Liver (tissue), 10 donors: ENCODE measurements at places on chromosomes 2 and 18. TPM values are rescaled to one million over a fixed set of nuclear protein-coding genes. Genes with fewer than 3 reads are reported as not detected.

Gene GALNT13
- total RNA-seq = not detected

Gene PID1
- total RNA-seq = 52.0 TPM

Gene MAP4K3
- total RNA-seq = 14.5 TPM

Gene ZNF142
- total RNA-seq = 6.0 TPM

Gene MREG
- 2.4 TPM for total RNA-seq

Gene HK2
- total RNA-seq = 3.5 TPM

Gene TUBA3E
- not detected for total RNA-seq

Gene HDAC4
- total RNA-seq = 5.4 TPM

Gene NR4A2
- 0.23 TPM for total RNA-seq

Gene PAIP2B
- total RNA-seq = 28.6 TPM

Gene CAPN14
- 0.05 TPM for total RNA-seq

Gene ANKRD39
- 4.7 TPM for total RNA-seq

Gene SLC9A4
- not detected for total RNA-seq

Gene MAL
- total RNA-seq = not detected

Gene MERTK
- 34.1 TPM for total RNA-seq

DNA sequence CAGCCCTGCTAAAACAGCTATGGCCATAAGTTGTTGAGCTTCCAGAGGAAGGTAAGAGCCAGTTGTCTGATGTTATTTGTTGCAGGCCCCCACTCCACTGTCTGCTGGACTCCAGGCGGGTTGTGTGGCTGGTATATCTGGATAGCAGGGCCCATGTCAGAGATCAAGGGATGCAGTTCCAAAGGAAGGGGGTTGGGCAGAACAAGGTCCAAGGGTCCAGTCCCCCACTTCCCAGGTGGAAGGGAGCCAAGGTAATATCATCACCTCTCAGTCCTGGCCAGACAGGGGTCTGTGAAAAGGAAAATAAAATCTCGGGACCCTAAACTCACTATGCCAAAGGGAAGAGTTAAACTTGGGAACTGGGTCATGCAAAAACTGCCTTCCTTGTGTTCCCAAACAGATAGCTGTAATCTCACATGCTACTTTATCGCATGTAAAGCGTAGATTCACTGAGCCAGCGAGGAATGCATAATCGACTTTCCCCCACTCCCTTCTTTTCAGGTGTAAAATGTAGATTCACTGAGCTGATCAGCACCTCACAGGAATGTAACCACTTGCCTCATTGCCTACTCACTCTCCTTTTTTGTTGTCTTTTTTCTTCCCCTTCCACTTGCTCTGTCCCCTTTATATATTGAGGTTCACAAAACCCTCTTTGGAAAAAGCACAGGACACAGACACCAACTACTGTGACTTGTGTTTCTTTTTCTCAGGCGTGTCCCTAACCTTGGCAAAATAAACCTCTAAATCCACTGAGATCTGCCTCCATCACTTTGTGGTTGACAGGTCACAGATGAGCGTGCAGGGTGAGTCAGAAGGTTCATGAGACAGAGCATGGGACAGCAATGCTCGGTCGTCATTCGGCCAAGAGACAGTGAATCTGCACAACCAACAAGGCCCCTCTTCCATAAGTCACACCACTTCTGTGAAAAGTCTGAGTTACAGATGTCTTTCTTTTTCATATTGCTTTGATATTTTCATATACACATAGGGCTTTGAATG, 255.3 kb upstream of the SIX2 start:
- no peak for DNase-seq
- no peaks in the 10 kb centered on the region for H3K27me3 ChIP-seq
- no peaks in the 10 kb centered on the region for H3K36me3 ChIP-seq
- H3K4me3 ChIP-seq = no peak overlapping the region
- H3K27ac ChIP-seq = no peak overlapping the region

DNA sequence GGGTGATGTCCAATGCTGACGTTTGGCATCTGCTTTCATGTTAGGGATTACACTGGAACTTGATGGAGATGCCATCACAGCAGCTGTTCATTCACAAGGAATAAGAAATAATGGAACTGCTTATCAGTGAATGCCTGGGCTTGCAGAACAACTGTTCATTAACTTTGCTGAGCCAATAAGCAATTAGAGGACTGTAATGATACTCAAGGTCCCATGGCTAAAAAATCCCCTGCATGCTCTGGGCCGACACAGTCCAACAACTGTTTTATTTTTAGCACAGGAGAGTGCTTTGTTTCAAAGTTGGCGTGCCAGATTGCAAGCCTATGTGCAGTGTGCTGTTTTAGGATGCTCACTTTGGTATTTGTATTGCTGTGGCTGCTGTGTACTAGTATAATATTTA, 408.0 kb upstream of the RGPD4 start:
- no peak overlapping the region for H3K4me3 ChIP-seq
- H3K27me3 ChIP-seq = no peaks in the 10 kb centered on the region
- DNase-seq = no peak
- H3K27ac ChIP-seq = no peak overlapping the region
- no peaks in the 10 kb centered on the region for H3K4me1 ChIP-seq
- H3K36me3 ChIP-seq = no peaks in the 10 kb centered on the region

DNA sequence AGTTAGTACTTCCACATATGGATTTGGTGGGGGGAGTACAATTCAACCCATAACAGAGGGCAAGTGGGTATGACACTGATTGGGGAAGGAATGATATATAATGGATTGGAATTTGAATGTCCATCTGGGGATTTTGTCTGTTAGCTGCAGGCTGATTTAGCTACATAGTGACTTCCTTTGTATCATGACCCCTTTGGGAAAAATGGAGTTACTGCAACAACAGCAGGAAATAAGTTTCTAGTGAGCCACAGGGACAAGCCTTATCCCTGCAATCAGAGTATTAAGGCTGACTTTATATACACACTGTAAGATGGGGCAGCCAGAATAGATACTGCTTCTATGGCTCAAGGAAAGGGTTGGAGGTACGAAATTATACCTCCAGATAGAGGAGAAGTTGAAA, 404.4 kb upstream of the MEIS1 start:
- no peaks in the 10 kb centered on the region for H3K27me3 ChIP-seq
- no peak overlapping the region for H3K4me3 ChIP-seq
- no peak for DNase-seq
- H3K36me3 ChIP-seq = no peaks in the 10 kb centered on the region
- H3K4me1 ChIP-seq = no peaks in the 10 kb centered on the region
- no peak overlapping the region for H3K27ac ChIP-seq

- peaks cover 5% of the 10 kb centered on the region for H3K27me3 ChIP-seq
- H3K4me1 ChIP-seq = no peaks in the 10 kb centered on the region
- DNase-seq = no peak
- no peak overlapping the region for H3K27ac ChIP-seq
Observed at GRCh38 chr2:235230821-235231601, 262.8 kb upstream of the AGAP1 start.

- H3K27ac ChIP-seq = no peak overlapping the region
- no peaks in the 10 kb centered on the region for H3K4me1 ChIP-seq
- no peaks in the 10 kb centered on the region for H3K36me3 ChIP-seq
- H3K4me3 ChIP-seq = no peak overlapping the region
- no peak for DNase-seq
Observed at GRCh38 chr2:55438391-55439100, 18.9 kb upstream of the CCDC88A start.

GRCh38 chr2:30865892-30866681, 58.8 kb upstream of the CAPN13 start:
- H3K4me3 ChIP-seq = no peak overlapping the region
- no peaks in the 10 kb centered on the region for H3K36me3 ChIP-seq
- H3K27me3 ChIP-seq = no peaks in the 10 kb centered on the region
- no peak overlapping the region for H3K27ac ChIP-seq
- DNase-seq = no peak

GRCh38 chr2:88123164-88123974, 4.5 kb downstream of the FABP1 start:
- no peaks in the 10 kb centered on the region for H3K36me3 ChIP-seq
- no peak overlapping the region for H3K4me3 ChIP-seq
- peaks cover 21% of the 10 kb centered on the region for H3K4me1 ChIP-seq
- no peaks in the 10 kb centered on the region for H3K27me3 ChIP-seq
- no peak for DNase-seq
- no peak overlapping the region for H3K27ac ChIP-seq

DNA sequence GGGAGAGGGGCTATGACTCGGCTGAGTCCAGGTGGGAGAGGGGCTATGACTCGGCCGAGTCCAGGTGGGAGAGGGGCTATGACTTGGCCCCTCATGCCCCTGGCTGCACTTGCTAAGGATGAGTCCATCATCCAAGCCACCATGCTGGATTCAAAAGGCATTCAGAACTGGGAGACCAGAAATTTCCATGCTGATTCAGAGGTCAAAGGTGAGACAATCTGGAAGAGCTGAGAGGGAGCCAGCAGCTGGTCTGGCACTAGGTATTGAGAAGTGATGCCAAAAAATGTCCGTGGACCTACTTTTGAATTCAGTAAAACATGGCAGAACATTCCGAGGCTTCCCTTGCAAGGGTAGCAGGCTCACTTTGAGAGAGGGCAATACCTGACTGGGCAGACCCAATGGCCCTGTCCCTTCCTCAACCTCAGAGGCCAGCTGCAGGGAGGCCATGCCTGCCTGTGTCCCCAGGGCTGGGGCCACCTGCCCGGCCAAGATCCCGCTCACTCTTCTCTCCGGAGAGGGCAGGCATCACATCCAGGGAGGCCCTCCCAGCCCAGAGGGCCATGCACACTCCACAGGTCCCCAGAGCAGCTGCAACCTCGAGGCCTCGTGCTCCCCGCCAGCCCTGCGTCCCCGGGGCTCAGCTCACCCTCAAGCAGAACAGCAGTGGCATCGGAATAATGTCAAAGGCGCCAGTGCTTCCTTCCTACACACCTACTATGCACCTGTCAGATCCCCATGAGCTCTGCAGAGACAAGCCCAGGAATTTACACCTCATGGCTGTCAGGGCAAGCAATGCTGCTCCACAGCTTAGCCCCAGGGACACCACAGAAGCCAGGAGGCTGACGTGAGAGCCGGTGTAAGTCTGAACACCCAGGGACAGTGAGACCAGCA, 80.2 kb upstream of the GPC1 start:
- H3K4me3 ChIP-seq = no peak overlapping the region
- H3K27ac ChIP-seq = no peak overlapping the region
- DNase-seq = no peak
- peaks cover 9% of the 10 kb centered on the region for H3K4me1 ChIP-seq
- no peaks in the 10 kb centered on the region for H3K27me3 ChIP-seq

GRCh38 chr18:48024009-48024512, 93.6 kb upstream of the SMAD2 start:
- H3K27me3 ChIP-seq = no peaks in the 10 kb centered on the region
- H3K36me3 ChIP-seq = no peaks in the 10 kb centered on the region
- no peak for DNase-seq
- no peak overlapping the region for H3K27ac ChIP-seq
- no peak overlapping the region for H3K4me3 ChIP-seq

DNA sequence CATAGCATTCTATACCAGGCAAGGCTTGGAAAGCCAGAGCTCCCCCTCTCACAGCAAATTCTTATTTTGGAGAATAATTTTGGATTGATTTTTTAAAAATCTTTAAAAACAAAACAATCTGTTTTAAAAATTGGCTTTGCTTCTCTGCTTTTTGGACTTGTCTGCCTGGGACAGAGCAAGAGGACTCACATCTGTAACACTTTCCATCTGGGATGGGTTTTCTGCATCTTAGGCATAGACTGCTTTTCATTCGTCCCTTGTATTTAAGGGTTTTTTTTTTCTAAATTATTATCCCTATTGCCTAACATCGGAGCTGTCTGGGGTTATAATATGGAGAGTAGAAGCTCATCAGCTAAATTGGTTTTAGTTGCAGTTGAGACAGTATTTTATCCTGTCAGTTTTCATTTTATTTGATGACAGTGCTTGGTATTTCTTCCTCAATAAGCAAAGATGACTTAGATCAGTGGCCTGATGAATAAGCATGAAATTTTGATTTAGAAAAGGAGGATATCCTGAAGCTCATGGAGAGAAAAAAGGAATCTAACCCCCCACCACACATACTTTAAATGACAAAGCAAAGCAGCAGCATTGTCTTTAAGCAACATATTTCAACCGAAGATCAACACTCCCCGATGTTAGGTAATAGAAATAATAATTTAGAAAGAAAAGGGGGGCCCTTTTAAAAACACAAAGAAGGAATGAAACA, 2.3 kb upstream of the FZD7 start:
- no peaks in the 10 kb centered on the region for H3K36me3 ChIP-seq
- H3K27ac ChIP-seq = no peak overlapping the region
- peaks cover 6% of the 10 kb centered on the region for H3K27me3 ChIP-seq
- peaks cover 24% of the 10 kb centered on the region for H3K4me1 ChIP-seq
- no peak overlapping the region for H3K4me3 ChIP-seq
- DNase-seq = no peak

GRCh38 chr2:118169359-118170005, 81.2 kb downstream of the INSIG2 start:
- H3K36me3 ChIP-seq = no peaks in the 10 kb centered on the region
- H3K27me3 ChIP-seq = no peaks in the 10 kb centered on the region
- H3K4me3 ChIP-seq = no peak overlapping the region
- H3K4me1 ChIP-seq = peaks cover 12% of the 10 kb centered on the region
- H3K27ac ChIP-seq = no peak overlapping the region

GRCh38 chr2:38259311-38259710, 117.8 kb downstream of the ATL2 start:
- H3K4me1 ChIP-seq = no peaks in the 10 kb centered on the region
- no peaks in the 10 kb centered on the region for H3K36me3 ChIP-seq
- no peaks in the 10 kb centered on the region for H3K27me3 ChIP-seq
- H3K4me3 ChIP-seq = no peak overlapping the region
- H3K27ac ChIP-seq = no peak overlapping the region

- no peaks in the 10 kb centered on the region for H3K27me3 ChIP-seq
- no peak overlapping the region for H3K27ac ChIP-seq
- no peaks in the 10 kb centered on the region for H3K36me3 ChIP-seq
Observed at GRCh38 chr2:129905664-129906081, 73.8 kb upstream of the RAB6C start.

- H3K4me1 ChIP-seq = no peaks in the 10 kb centered on the region
- no peak overlapping the region for H3K27ac ChIP-seq
- no peak for DNase-seq
Observed at GRCh38 chr2:196601430-196602306, 37.8 kb upstream of the CCDC150 start.

- H3K27me3 ChIP-seq = no peaks in the 10 kb centered on the region
- no peak for DNase-seq
- H3K27ac ChIP-seq = no peak overlapping the region
Observed at GRCh38 chr2:17813742-17814473, 2.4 kb upstream of the MSGN1 start.

- DNase-seq = no peak
- H3K4me3 ChIP-seq = no peak overlapping the region
- no peak overlapping the region for H3K27ac ChIP-seq
- no peaks in the 10 kb centered on the region for H3K4me1 ChIP-seq
- no peaks in the 10 kb centered on the region for H3K27me3 ChIP-seq
Observed at GRCh38 chr2:216796115-216796840, 63.6 kb downstream of the TNP1 start.

- DNase-seq = no peak
- peaks cover 2% of the 10 kb centered on the region for H3K27me3 ChIP-seq
- H3K36me3 ChIP-seq = no peaks in the 10 kb centered on the region
- no peaks in the 10 kb centered on the region for H3K4me1 ChIP-seq
- no peak overlapping the region for H3K27ac ChIP-seq
- H3K4me3 ChIP-seq = no peak overlapping the region
Observed at GRCh38 chr2:33859176-33859575, 260.1 kb upstream of the FAM98A start.
